NCI-H1048 (cell line): ENCODE measurements at places on chromosomes 6 and 20.

DNA sequence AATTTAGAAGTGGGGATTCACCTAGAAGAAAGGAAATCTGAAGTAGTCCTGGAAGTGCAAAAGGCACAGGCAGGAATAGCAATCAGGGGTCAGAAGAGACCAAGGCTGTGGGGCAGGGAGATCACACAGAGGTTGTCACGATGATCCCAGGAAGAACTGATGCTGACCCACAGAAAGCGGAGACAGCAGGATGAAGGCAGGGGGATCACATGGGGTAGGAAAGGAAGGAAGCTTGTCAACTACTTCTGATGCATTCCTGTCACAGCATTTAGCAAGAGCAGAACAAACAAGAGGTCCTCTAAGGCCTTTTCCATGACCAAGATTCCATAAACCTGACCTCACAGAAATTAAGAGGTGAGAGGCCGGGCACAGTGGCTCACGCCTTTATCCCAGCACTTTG lies 79.1 kb downstream of the SLC23A2 start:
- no peak for DNase-seq

GRCh38 chr6:116881236-116881635 lies 4.2 kb downstream of the RFX6 start:
- no peak for DNase-seq

- DNase-seq = peak; percentile 42
These were observed 26.7 kb upstream of the TFAP2B start for GRCh38 chr6:50791900-50792508.

- no peak for DNase-seq
These were observed 118.1 kb downstream of the TRDN start for GRCh38 chr6:123518441-123519188.

DNA sequence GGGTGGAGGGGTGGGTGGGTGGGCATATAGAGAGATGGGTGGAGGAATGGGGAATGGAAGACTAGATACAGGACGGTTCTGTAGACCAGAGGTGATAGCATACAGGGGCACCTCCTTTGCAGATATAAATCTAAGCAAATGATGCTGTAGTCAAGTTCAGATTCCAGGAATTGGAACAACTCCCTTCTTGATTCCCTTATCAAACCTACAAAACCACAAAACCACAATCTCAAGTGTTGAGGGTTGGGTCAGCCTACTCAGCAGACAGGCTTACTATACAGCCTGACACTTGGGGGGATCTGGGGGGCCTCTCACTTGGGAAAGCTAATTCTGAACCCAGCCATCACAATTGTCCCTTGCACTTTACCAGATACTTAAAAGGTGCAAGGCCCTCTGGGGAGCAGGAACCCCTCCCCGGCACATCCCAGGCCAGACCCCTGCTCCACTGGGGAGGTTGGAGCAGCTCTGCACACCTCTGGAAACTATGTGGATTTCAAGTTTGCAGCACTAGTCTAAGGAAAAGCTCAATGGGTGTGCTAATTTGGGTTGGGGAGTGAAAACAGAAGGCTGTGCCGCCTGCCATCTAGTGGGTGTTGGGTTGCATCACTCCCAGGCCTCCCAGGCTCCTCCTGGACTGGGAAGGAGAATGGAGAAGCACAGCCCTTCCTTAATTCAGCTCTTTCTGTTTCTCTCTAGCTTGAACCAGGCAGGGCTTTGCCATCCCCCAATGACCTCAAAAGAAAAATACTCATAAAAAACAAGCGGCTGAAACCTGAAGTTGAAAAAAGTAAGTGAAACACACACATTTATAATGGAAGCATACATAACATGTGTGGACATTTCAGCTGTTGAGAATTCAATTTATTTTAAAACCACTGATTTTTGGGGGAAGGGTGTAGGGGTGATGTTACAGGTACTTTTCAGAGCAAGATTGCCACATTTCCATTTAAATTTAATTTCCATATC lies 121.2 kb upstream of the LAMP5 start:
- no peak for DNase-seq

- no peak for DNase-seq
These were observed 59.5 kb upstream of the AGPAT4 start for GRCh38 chr6:161333410-161333809.

GRCh38 chr6:31308050-31308844 lies 36.4 kb upstream of the HLA-C start:
- DNase-seq = no peak

GRCh38 chr20:40849456-40849855 lies 160.4 kb upstream of the MAFB start:
- no peak for DNase-seq

GRCh38 chr6:110495949-110496348 lies 19.5 kb upstream of the SLC22A16 start:
- DNase-seq = no peak

DNA sequence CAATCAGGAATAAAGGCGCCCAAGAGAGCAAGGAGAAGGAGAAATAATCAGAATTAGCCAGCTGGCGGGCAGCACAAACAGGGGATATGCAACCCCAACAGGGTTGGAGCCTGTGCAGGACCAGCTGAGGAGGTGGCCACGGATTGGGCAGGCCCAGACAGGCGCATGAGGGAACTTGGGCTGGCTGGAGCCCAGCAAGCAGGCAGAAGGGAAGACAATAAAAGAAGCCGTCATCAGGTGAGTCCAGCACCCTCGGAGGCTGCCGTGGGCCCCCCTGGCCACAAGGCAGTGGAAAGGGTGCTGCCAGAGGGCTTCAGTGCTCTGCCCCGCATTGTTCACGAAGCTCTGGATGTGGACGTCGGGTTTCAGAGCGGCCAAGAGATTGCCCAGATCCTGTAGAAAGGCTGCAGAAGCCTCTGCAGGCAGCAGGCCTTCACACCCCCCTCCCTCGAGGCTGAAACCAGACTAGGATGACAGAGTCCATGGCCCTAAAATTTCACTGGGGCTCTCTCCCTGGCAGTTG lies 28.4 kb upstream of the MAFB start:
- DNase-seq = no peak

DNA sequence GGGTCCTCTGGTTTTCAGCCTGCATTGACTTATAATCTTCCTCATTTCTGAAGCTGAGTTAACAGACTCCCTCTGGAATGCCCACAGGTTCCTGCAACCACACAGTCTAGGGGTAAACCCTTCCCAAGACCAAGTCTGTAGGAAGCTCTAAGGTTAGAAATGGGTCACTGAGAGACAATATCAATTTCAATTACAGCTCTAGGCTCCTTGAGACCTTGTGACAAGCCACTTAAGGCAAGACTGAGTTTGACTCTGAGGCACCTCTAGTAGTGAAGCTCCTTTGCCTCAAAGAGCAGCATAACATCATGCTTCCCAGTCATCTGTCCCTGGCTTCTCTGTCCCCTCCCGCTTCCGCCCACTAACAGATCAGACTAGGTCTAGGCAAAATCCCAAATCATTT lies 333.2 kb upstream of the JARID2 start:
- DNase-seq = no peak

DNA sequence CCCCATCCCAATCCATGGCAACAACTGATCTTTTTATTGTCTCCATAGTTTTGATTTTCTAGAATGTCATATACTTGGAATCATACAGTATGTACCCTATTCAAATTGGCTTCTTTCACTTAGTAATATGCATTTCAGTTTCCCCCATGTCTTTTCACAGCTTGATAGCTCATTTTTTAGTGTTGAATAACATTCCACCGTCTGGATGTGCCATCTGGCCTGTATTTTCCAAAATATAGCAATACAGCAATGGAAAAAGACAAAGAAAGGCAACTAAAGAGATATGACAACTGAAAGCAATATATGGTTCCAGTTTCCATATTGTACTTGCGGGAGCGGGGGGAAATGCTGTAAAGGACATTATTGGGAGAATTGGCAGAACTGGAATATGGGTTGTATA lies 166.4 kb upstream of the NT5E start:
- no peak for DNase-seq

- no peak for DNase-seq
These were observed 39.4 kb upstream of the PMEPA1 start for GRCh38 chr20:57749131-57749690.

DNA sequence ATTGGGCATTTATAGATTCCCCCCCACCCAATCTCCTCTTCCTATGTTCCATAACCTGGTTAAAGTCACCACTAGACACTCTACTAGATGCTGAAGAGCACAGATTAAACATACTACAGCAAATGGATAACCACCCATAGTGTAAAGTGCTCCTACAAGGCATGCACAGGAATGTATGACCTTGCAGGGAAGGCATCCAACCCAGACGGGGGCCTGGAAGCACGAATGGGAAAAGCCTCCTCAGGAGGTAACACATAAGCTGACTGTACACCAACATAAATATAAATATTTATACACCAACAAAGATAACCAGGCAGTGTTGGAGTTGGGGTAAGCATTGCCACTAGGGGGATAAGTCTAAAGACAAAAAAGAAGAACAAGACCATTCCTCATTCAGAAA lies 691.7 kb downstream of the GRIK2 start:
- no peak for DNase-seq

DNA sequence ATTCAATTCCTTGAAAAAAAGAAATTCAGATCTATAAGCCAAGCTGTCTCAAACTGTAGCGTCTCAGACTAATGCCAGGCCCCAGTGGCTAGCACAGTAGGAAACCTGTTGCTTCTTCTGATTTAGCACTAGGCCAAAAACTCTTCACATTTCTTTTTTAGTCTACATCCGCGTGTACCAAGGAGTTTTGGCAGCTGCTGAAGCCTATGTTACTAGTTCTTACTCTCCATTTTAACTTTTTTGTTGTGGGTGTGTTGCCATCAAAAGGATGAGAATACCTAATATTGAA lies 65.0 kb upstream of the BTN3A2 start:
- no peak for DNase-seq

- DNase-seq = no peak
These were observed 88.4 kb upstream of the JAG1 start for GRCh38 chr20:10762216-10762615.

GRCh38 chr6:112300896-112301295 lies 46.2 kb upstream of the RFPL4B start:
- DNase-seq = no peak

DNA sequence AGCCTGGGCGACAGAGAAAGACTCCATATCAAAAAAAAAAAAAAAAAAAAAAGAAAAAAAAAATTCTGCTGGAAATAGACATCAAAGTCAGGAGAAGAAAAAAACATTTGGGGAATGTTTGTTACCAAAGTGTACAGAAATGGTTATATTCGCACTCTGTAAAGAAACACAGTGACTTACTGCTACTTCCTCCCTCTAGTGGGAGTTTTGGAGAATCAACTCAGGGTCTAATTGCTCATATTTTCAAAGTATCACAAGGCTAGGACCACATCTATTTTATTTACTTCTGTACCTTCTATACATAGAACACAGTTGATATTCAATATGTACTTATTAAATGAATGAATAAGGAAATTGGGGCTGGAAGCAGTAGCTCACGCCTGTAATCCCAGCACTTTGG lies 24.4 kb downstream of the ARG1 start:
- DNase-seq = no peak

DNA sequence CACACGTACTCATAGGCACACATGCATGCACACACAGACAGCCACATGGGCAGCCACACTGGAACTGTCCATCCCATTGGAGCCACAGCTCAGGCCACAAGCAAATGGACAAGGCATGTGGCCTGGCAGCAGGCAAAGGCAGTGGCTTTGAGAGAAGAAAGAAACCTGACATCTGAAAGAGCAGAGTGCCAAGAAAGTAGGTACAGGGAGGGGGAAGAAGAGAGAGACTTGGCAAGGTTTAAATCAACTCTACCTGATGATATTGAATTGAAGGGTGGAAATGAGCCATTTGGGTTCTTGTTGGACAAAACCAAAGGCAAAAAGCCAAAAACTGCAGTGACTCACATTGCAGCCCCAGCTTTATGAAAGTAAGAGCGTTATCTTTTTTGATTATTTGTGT lies 142.7 kb downstream of the PCSK2 start:
- no peak for DNase-seq

GRCh38 chr20:25285856-25286798 lies 38.2 kb downstream of the PYGB start:
- DNase-seq = no peak

DNA sequence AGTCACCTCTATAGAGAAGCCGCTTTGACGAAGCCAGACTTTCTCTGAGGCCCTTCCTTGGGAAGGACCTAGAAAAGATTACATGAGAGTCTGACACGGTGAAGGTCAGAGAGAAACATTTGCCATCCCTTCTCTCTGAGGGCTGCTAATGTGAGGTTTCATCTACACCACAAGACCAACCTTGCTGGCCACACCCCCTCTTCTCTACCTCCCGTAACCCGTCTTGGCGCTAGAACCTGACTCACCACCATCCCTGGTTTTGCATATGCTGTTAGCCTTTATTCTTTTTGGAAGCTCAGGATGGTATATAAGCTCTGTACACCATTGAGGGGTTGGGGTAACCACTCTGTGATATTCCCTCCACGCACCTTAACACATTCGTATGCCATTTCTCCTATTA lies 63.6 kb downstream of the FOXF2 start:
- no peak for DNase-seq

GRCh38 chr6:168371618-168371980 lies 52.0 kb upstream of the DACT2 start:
- no peak for DNase-seq

DNA sequence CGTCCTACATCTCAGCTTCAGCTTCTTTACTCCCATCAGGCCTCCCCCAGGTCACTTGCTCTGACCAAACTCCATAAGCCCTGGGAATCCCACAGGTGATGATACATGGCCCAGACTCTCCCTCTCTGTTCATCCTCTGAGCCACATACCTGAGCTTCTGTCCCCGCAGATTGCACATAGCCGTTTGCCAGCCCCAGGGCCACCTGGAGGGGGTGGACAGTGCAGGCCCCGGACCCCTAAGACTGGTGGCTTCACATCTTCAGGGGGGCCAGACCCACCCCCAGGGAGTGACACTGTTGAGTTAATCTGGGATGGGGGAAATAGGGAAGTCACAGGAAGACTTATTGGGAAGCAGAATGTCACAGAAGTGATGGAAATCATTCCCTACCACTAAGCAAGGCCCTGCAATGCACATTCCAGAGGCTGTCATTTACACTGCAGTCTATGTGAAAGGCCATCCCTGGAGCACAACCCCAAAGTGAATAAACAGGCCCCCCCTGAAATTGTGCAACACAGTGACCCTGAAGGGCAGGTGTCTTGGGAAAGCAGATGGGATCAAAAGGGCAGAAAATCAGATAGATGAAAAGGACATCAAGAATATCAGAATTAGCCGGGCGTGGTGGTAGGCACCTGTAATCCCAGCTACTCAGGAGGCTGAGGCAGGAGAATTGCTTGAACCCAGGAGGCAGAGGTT lies 2.2 kb downstream of the RXRB start:
- no peak for DNase-seq

- DNase-seq = no peak
These were observed 214.3 kb downstream of the TFAP2C start for GRCh38 chr20:56843386-56843785.

- DNase-seq = no peak
These were observed 13.9 kb upstream of the RANBP9 start for GRCh38 chr6:13725570-13725969.

DNA sequence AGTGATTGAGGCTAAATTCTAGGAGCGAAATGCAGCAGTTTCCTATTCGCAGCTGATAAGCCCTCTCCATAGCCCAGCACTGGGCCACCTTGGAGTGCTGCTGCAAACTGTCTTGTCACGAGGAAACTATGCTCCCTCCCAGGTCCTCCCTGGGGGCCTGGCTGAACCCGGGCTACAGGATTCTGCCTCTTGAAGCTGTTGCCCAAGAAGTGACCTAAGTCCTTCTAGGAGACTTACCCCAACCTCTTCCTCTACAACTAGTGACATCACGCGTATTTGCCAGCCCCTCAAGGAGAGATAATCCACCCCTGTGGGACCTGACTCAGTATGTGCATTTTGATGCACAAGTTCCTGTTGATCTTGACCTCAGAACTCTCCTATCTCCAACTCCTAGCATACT lies 26.5 kb upstream of the ZFAND3 start:
- no peak for DNase-seq
